ENCODE measurements at places on chromosomes 11 and 22. TPM values are rescaled to one million over a fixed set of nuclear protein-coding genes. Genes with fewer than 3 reads are reported as not detected.

DNA sequence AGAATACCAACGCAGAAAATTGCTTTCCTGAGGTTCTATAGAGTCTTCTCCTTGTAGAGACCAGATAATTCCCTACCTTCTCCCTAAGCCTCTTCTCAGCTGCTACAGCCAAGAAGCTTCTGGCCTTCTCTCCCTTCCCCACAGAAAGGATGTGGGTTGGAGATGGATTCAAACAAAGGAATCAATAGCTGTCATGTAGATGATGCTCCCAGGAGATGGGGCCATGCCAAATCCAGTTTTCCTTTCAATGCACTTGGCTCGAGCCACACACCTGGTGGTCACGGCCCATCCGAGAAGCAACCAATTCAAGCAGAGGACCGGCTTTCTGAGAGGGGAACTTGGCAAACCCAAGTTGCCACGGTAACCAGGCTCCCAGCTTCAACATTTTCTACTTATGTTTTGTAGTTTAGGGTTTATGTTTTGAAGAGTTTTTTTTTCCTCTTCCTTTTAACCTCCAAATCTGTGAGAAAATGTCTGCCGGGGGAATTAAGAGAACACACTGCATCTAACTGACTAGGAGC lies 31.3 kb upstream of the OPCML start:
- no peak for DNase-seq

The NKAPD1 gene
- total RNA-seq = 11.9 TPM

- DNase-seq = no peak
Observed at GRCh38 chr22:20531154-20531403, 23.7 kb downstream of the MED15 start.

DNA sequence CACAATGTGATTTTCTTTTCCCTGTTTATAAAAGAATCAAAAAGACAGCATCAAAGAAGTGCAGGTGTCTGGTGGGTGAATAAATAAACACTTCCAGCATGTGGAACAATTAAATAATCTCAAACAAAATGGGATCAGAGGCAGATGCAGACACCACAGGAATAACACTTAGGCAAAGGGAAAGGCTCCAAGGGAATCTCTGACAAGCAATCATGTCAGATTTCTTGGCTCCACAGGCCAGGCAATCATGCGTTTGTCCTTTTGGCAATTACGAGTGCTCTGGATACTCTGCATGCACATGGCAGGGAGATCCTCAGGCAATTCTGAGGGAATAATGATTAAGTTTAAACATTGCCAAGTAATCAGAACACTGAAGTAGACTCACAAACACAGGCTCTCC lies 403.5 kb upstream of the LUZP2 start:
- DNase-seq = no peak

The POLR2F gene
- 147 TPM for total RNA-seq

- DNase-seq = no peak
Observed at GRCh38 chr22:27075028-27075678, 417.8 kb downstream of the MIAT start.

DNA sequence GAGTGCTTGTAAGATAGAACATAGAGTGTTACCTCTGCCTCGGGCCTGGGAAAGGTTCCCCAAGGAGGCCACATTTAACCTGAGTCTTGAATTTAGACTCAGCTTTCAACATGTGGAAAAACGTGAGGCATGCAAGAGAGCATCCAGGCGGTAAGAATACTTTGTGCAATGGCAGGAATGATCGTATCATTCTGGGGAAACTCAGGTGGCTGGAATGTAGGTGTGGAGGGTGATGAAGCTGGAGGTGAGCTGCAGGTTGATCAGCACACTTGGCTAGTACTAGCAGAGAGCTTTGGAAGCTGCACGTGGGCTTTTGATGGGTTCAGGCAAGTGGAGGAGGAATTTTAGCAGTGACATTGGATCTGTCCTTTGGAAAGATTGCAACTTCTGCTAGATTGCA lies 270.3 kb upstream of the RAG2 start:
- no peak for DNase-seq

GRCh38 chr11:61477126-61477525 lies 31.4 kb upstream of the LRRC10B start:
- DNase-seq = no peak

The KDM4F gene
- not detected for total RNA-seq

The SCN2B gene
- under 0.01 TPM for total RNA-seq

- DNase-seq = no peak
Observed at GRCh38 chr11:110089617-110090282, 3.4 kb upstream of the ZC3H12C start.

GRCh38 chr22:39332441-39333064 lies 13.1 kb upstream of the RPL3 start:
- DNase-seq = no peak

The FOSL1 gene
- total RNA-seq = 143 TPM

- DNase-seq = no peak
Observed at GRCh38 chr22:25777870-25778269, 35.9 kb downstream of the MYO18B start.

- DNase-seq = no peak
Observed at GRCh38 chr11:114816791-114817190, 138.5 kb downstream of the NXPE2 start.

GRCh38 chr11:44267750-44268613 lies 42.0 kb downstream of the ALX4 start:
- no peak for DNase-seq

GRCh38 chr22:25482868-25483639 lies 81.4 kb upstream of the GRK3 start:
- DNase-seq = no peak

DNA sequence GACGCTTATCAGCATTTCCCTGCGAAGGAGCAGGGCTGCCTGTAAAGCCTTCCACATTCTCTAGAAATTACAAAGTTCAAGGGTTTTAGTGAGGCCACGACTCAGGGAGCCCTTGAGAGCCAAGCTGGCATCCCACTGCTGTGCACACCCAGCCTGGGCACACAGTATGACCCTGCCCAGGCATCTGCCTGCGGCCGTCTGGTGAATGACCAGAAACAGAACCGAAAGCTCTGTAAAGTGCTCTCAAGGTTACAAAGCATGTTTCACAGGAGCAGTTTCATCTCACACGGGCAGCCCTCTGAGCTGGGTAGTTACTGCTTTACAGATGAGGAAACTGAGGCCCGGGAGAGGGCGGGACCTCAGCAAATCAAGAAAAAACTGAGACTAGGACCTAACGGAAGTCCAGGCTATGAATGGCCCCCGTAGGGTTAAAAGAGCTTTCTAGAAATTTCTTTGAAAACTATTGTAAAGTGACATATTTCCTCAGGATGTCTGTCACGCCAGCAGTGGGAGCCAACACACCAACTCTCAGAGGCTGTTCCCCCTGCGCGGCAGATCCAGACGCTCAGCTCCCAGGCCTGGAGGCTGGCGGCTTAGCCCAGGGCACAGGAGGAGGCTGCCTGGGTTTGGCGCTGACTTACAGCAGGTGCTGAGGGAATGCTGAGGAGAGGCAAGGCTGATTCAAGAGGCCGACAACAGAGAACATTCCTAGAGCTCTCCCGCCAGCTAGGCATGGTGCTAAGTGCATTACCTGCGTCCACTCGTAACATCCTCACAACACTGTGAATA lies 7.7 kb upstream of the TCF20 start:
- DNase-seq = no peak

All from epithelial cell of proximal tubule (primary cell).